ENCODE measurements at places on chromosomes 6 and 20.

GRCh38 chr20:24305371-24305770, 164.1 kb upstream of the SYNDIG1 start:
- DNase-seq, result no peak

- DNase-seq, result no peak
Observed at GRCh38 chr6:142118925-142119324, 13.8 kb upstream of the GJE1 start.

- no peak for DNase-seq
Observed at GRCh38 chr20:24696396-24696795, 227.0 kb downstream of the SYNDIG1 start.

GRCh38 chr6:20789162-20789561, 254.9 kb downstream of the CDKAL1 start:
- DNase-seq, result no peak

GRCh38 chr6:159098636-159099106, 53.9 kb upstream of the TAGAP start:
- DNase-seq, result peak; percentile 58

DNA sequence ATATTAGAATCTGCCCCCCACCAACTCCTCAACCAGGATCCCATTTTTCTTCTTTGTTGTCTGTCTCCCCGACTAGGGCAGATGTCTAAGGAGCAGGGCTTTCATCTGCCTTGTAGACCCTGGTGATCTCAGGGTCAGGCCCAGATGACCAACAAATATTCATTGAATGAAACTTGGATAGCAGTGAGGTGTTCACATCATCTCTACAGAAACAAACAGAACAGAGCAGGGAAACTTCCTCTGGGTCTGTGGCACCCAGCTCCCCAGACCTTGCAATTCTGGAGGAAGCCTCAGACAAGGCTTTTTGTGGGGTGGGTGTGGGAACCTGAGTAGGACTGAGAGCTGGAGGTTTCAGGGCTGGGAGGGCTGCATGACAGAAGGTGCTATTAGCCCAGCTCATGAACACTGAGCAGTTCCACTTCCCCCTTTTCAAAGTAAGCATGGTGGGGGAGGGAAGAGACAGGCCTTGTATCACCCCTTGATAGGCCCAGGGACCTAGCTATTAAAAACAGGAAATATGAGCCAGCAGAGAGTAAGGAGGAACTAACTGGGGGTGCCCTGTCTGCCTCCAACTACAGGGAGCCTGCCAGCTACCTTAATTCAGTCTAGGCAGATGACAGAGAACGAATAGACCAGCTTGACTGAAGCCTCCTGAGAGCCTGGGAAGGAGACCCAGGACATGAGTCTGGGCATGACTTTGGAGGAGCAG, 37.3 kb upstream of the TOP1 start:
- DNase-seq, result no peak

DNA sequence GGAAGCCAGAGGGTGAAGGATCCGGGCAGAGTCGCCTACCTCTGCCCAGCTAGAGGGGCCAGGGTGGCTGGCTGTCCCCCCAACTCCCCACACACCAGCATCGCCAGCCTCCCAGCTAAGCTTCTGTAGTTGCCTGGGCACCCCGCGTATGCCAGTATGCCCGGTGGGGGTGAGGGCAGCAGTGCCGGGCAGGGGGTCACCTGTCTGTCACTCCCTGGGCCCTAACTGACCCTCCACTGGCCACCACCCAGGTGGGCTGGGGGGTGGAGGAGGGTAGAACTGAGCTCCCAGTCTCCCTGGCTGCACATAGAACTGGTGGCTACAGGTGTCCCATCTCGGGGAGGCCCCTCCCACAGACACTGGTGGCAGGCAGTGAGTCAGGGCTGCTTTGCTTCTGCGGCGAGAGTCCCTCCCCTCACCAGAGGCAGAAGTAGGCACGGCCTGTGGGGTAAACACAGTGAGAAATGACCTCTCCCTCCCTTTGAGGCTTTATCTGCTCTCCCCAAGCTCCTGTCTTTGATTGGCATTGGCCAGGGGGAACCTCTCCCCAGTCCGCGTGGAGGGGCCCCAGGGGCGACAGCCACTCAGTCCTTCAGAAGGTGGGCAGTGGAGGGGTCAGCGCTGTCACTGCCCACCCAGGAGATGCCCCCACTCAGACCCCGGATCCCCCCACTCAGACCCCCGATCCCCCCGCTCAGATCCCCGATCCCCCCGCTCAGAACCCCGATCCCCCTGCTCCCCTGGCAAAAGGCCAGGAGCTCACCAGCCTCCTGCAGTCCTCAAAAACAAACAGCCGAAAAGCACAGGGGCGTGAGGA, 2.5 kb downstream of the NTSR1 start:
- DNase-seq, result peak; percentile 30

GRCh38 chr6:31285486-31285885, 13.6 kb upstream of the HLA-C start:
- no peak for DNase-seq

DNA sequence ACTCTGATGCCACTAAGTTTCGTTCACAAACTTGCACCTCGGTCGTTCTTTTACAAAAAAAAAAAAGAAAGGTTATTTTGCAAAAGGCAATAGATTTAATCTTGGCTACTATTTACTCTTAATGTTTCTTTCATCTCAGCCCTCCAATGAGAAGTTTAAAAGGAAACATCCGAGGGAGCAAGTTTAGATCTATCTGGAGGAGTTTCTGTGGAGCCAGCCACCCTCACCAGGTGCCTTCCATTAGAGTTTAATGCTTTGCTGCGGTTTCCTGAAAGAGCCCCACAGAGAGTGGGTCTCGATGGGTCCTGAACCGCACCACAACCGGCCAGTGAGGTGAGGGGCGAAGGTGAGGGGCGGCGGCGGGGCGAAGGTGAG, 632 bp downstream of the PRKN start:
- DNase-seq, result no peak
